ENCODE measurements at places on chromosomes 3 and 15. TPM values are rescaled to one million over a fixed set of nuclear protein-coding genes. Genes with fewer than 3 reads are reported as not detected.

- no peak for DNase-seq
Measured at GRCh38 chr3:163159306-163159705, 1662.7 kb downstream of the OTOL1 start.

- no peak for DNase-seq
Measured at GRCh38 chr3:37241880-37242279, 67.5 kb upstream of the LRRFIP2 start.

NISCH gene
- 261 TPM for total RNA-seq

CCDC191 gene
- 4.0 TPM for total RNA-seq

GRCh38 chr15:78241017-78241416 is 6.7 kb upstream of the ACSBG1 start:
- peak; percentile 95 for DNase-seq
